ENCODE measurements at places on chromosomes 6 and 20.

- DNase-seq, result no peak
Observed at GRCh38 chr20:9736373-9736772, 102.5 kb downstream of the PAK5 start.

- DNase-seq, result no peak
Observed at GRCh38 chr6:75952128-75952527, 120.3 kb downstream of the IMPG1 start.

DNA sequence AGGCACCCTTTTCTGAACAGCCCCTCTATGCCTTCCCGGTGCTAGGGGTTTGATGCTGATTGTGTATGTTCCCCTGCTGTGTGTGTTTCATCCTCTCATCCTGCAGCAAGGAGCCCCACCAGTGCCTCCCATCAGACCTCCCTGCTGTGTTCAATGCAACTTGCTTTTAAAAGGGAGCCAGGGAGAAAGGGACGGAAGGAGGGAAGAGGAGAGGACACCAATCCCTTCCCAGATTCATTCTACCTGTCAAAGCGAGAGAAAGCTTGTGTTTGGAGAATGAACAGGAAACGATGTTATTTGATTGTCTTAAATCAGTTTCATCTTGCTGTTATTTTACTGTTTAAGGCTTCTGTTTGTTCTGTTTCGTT is 259.2 kb downstream of the ADGB start:
- DNase-seq, result no peak

DNA sequence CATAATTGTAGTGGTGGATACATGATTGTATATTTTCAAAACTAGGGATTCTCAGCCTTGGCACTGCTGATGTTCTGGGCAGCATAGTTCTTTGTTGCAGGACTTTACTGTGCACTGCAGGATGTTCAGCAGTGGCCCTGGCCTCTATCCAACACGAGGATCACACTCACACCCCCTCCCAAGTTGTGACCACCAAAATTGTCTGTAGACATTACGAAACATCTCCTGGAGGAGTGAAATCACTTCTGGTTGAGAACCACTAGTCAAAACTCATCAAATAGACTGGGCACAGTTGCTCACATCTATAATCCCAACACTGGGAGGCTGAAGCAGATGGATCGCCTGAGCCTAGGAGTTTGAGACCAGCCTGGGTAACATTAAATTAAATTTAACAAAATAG is 123.1 kb upstream of the CDYL start:
- no peak for DNase-seq

- DNase-seq, result no peak
Observed at GRCh38 chr6:122713138-122713537, 66.4 kb upstream of the FABP7 start.

DNA sequence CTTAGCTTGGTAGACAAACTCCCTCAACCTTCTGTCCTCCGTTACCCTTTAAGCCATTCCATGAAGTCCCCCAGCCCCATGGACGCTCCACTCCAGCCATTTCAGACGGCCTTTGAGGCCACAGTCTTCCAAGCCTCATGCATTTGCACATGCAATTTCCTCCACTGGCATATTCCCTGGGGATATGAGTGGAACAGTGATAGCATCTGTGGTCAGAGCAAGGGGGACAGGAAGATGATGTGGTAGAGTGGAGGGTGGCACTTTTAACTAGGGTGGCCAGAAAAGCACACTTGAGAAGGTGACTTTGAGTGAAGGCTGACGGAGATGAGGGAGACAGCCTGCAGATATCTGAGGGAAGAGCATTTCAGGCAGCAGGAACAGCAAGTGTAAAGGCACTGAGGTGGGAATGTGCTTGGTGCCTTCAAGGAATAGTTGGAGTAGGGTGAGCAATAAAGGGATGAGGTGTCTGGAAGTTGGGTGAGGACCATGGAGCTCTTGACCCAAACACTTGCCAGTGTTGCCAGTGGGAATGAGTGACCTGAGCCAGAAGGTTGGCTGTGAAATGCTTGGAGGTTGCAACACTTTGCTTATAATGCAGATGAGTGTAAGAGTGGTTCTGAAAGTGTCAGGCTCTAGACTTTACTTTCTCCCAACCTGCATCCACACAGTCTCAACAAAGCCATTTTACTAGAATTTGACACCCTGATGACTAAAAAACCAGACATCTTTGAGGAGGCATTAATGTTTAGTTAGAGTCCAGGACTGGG is 275.6 kb upstream of the SUPT3H start:
- DNase-seq, result no peak

- DNase-seq, result peak; percentile 10
Observed at GRCh38 chr6:37696220-37696840, 1.4 kb downstream of the MDGA1 start.

All from activated naive CD4-positive, alpha-beta T cell (primary cell).